ENCODE measurements at places on chromosomes 11 and 22.

- no peak for DNase-seq
These were observed 30.8 kb downstream of the RSPH14 start for GRCh38 chr22:23110922-23111527.

DNA sequence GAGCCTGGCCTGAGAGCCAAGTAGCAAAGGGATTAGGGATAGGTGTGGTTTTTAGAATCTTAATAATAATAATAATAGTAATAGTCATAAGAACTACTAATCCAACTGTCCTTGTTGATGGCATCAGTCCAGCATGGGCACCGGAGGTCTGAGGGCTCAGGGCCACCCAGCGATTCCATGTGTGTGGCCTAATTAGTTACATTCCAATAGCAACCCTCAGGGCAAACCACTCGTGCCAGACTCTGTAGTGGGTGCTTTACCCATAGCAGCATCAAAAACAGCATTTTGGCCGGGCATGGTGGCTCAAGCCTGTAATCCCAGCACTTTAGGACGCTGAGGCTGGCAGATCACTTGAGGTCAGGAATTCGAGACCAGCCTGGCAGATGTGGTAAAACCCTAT is 19.0 kb upstream of the MYH9 start:
- DNase-seq = no peak

GRCh38 chr22:49042877-49043859 is 784.5 kb downstream of the BRD1 start:
- DNase-seq = no peak

DNA sequence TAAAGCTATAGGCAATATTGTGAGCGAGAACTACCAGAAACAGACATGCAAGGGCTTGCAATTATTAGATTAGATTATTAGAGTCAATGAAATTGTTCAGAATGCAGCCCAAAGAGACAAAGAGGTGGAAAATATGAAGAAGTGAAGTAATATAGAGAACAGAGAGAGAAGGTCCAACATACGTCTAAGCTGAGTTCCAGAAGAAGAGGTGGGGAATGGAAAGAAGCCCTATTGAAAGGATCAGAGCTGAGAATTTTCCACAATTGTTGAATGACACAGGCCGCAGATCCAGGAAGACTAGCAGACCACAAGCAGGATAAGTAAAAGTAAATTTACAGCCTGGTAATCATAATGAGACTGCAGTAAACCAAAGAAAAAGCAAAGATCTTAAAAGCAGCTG is 93.2 kb downstream of the EXT2 start:
- DNase-seq = no peak

DNA sequence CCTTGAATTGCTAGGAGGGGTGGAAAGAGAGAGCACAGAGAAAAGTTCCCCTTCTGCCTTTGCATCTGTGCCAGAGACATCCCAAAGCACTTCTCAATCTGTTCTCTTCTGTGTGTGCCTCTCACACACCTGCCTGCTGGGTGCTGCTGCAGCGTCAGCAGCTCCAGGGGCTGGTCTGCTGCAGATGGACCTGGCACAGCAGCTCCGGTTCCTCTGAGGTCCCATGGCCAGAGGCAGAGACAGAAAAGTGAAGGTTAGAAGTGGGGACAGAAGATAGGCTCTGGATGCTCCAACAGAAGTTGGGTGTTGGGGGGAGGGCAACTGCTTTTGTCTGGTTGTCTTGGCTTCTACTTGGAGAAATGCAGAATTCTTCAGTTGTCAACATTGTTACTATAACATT is 48.9 kb upstream of the KIRREL3 start:
- no peak for DNase-seq

DNA sequence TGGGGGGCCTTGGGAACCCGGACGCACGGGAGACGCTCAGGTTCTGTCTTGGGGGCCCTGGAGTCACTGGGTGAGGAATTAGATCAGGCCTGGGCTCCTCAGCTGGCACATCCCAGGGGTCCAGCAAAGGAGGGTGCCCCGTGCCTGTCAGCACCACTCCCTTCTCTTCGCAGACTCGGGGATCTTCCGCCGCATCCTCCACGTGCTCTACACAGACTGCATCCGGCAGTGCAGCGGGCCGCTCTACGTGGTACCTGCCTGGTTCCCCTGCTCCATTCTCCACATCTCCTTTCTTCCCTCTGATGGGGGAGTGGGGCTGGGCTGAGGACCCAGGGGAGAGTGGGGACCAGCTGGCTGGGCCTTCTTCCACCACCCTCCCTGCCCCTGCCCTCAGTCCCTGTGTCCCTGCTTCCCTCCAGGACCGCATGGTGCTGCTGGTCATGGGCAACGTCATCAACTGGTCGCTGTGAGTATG is 6.7 kb upstream of the TAGLN start:
- DNase-seq = no peak
